ENCODE measurements at places on chromosomes 7 and 10. TPM values are rescaled to one million over a fixed set of nuclear protein-coding genes. Genes with fewer than 3 reads are reported as not detected.

The ZNF239 gene
- polyA plus RNA-seq = 15.9 TPM

The EFCAB10 gene
- polyA plus RNA-seq = 2.2 TPM

The ARF5 gene
- polyA plus RNA-seq = 162 TPM

The HSPA12A gene
- 51.3 TPM for polyA plus RNA-seq

The MSMB gene
- polyA plus RNA-seq = not detected

The GCK gene
- polyA plus RNA-seq = 2.8 TPM

The TBX20 gene
- not detected for polyA plus RNA-seq

The TMEM225B gene
- polyA plus RNA-seq = 2.3 TPM

The PTF1A gene
- polyA plus RNA-seq = not detected

The AGAP5 gene
- 35.2 TPM for polyA plus RNA-seq

The RET gene
- polyA plus RNA-seq = 16.7 TPM

The GIMAP6 gene
- polyA plus RNA-seq = 13.8 TPM

The PLXDC2 gene
- 32.9 TPM for polyA plus RNA-seq

The CDK14 gene
- polyA plus RNA-seq = 38.6 TPM
